CD8-positive, alpha-beta T cell (primary cell): ENCODE measurements at places on chromosomes 5 and 9. TPM values are rescaled to one million over a fixed set of nuclear protein-coding genes. Genes with fewer than 3 reads are reported as not detected.

DNA sequence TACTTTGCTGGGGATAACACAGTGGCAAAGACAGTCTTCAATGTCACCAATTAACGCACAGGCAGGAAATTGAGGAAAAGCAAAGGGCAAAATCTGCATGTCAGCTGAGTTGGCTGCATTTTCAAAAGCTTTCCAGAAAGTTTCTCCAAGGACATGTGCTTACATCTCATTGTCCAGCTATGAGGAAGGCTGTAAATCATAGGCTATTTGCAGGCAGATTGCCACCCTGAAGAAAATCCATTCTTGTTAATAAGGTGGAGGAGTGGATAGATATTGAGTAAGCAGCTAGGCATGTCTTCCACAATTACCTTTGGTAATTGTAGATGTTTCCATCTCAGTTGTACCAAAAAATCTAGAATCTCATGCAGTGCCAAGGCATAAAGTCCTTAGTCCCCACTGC lies 278.0 kb upstream of the NUDT12 start:
- DNase-seq = no peak

DNA sequence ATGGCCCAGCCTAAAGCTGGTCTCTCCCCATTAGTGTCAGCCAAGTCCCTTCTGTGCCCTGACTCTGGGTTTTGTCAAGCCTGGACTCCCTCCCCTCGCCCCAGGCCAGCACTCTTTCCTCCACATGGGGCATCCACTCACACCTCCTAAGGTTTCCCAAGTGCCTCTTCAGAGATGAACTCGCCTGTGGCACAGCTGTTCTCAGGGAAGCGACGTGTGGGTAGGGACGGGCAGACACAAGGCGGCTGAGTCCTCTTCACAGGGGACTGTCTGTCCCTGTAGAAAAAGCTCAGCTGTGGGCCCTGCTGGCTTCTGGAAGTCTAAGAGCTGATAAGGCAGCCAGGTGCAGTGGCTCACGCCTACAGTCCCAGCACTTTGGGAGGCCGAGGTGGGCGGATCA lies 78.5 kb downstream of the CACNA1B start:
- no peak for DNase-seq

DNA sequence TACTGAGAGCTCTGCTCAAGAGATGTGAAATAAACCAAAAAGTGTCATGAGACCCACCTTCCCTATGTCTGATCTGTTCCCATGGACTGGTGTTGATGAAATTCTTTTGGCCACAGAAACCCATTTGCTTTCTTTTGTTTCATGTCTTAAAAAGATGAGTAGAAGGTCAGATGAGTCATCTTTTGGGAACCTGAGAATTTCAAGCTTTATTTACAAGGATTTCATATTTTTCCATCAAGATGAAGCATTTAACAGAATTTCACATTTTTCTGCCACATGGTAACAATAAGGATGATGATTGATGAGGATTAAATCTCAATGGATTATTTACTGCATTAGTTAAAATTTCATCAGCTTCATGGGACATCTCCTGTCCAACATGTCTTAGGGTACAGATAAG lies 337.8 kb downstream of the DEPDC1B start:
- DNase-seq = no peak

DNA sequence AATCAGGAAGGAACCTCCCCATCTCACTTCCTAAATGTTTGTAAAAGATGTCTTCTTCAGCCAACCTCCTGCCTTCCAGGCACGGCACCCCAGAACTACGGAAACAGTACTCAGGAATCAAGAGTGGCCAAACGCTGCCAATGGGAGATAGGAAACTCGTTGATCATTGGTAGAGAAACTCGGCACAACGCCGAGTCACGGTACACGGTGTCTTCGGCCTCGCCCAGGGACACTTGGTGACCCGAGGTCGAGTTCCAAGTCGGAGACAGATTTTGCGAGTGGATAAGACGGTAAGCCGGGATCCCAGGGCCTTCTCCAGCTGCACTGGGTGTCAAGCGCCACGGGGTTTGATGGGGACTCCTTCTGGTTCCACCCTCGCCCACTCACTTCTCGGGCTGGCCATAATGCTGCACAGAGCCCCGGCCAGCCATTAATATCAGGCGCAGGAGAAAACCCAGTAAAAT lies 343 bp downstream of the KIAA0825 start:
- DNase-seq = no peak

GRCh38 chr5:109479260-109479860 lies 69.6 kb upstream of the PJA2 start:
- DNase-seq = no peak

GRCh38 chr5:158544388-158545339 lies 555.1 kb downstream of the EBF1 start:
- DNase-seq = peak; percentile 18

DNA sequence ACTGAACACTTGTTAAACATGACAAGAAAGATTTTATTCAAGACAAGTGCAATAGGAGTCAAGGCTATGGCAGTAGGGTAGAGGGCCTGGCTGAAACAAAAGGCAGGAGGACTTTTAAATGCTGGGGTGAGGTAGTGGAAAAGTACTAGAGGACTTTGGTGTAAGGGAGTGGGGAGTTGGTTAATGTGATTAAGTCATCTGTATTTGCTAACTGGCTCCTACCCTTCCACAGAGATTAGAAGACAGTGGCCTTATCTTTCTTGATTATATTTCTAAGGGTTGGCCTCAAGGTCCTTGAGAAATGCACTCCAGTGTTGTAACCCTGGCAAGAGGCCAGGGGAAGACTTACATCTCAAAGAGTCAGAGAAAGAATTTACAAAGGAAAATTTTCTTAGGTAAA lies 160.2 kb upstream of the FTMT start:
- no peak for DNase-seq

DNA sequence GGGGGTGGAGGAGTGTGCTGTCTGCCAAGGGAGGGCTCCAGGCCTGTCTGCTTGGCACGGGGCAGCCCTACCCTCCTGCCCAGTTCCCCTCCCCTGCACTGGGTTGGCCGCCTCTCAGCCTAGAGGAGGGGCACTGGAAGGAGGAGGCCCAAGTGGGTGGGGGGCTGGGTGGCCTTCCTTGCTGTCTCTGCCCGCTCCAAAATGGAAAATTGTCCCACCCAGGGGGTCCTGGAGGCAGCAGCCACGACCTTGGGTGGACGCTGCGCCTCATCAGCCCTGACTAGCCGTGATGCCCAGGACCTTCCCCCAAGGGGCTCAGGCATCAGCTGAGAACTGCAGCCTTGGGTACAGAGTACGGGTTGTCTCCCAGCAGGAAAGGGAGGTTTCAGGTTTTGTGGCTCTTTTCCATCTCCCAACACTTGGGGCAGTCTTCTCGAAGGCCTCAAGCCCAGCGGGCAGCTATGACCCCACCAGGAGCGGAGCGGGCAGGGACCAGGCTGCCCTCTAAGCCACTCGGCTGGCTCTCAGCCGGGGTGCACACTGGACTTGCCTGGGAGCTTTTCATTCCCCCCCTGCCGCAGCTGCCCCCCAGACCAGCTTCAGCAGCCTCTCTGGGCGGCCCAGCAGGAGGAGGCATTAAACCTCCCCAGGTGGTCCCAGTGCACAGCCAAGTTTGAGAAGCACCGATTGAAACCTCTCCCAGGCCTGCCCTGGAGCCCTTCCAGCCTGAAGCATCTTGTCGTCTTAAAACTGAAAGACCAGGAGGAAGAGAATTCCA lies 20.6 kb downstream of the NTNG2 start:
- no peak for DNase-seq

DNA sequence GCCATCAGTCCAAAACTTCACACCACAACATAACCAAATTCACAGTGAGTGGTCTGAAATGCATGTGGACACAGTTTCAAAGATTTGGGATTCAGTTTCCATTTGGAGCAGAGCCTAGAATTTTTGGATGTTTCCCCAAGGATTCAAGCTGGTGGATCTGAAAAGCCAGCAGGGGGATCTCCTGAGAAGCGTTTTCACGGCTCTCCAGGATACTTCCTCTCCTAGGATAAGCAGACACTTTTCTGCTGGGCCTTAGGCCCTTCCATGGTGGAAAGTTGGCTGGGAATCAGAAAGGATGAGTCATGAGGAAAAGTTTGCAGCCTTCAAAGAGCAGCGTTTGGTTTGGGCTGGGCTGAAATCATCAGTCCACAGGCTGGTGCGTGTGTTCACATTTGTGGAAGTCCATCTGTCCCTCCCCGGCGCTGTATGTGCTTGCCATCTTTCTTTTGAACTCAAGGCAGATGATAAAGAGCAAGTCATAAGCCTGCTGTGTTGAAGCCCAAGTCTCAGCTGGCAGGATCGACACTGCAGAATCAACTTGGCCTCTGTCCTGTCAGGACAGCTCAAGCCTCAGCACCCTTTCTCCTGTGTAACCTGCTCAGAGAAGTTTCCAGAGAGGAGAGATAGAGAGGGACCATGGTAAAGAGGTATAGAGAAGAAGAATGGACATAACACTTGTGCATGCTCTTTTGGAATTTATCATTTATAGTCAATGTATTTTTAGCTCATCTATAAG lies 152.6 kb upstream of the MSX2 start:
- DNase-seq = no peak

- DNase-seq = no peak
Observed at GRCh38 chr9:12425878-12426864, 267.0 kb upstream of the TYRP1 start.

DNA sequence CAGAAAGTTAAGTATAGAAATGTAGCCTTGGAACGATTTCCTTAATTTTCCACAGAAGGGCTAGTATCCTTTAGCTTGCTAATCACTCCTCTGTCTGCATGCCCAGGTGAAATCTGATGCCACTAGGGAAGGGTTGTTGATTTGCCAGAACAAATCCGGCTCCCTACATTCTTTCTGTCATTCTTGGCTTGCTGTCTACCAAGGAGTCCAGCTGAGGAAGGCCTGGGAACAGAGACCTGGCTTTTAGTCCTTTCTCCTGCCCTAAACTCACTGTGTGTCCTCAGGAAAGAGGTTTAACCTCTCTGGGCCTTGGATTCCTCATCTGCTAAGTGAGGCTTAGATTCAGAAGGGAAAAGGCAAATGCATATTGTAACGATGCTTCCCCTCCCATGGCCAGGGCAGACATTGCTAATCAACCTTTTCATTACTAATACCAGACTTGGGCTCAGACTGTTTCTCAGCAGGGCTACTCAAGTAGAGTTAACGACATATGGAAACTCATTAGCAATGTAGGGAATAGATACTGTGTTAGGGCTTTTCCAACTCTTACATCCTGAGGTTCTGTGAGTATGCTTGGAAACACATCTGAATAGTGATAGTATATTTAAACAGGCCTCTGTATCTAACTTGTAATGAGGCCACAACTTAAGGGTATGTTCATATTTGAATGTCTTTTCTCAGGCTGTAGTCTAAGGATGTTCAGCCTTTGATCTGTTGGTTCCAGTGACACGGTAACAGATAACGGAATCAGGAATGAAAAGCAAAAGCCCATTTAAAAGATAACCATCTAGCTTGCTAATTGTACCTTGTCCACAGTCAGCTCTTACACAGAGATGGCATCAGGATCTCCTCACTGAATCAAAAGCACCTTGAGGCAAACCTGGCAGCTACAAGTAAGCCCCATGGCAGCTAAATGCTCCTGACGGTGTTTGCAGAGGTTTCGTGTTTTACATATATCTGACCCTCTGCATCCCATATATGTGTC lies 4.1 kb downstream of the GALNT10 start:
- DNase-seq = no peak

DNA sequence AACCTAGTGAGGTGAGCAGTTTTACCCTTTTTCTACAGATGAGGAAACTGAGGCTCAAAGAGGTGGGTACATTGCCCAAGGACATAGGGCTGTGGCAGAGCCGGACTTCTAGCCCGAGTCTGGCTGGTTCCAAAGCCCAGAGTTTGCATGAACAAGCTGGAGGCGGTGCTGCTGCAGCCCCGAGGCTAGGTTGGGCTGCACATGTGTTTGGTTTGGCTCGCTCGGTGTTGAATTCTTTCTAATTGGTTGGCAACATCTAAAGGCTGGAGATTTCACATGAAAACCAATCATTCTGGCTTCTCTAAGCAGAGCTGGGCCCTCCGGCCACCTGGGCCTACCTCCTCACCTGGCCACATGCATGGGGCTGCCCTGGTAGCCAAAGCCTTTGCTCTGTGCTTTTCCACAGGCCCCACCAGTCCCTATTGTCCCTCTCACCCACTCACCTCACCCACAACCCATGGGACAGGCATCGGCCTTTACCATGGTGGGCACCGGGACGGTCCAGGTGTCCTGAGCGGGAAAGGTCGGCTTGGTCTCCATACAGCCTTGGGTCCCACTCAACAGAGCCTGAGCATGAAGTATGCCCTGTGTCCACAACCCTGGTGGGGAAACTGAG lies 262.3 kb downstream of the NSG2 start:
- no peak for DNase-seq

GRCh38 chr9:121569266-121569648 lies 69.6 kb upstream of the GGTA1 start:
- no peak for DNase-seq

- DNase-seq = no peak
Observed at GRCh38 chr9:94014066-94014654, 59.0 kb upstream of the BARX1 start.

GRCh38 chr9:133191989-133192388 lies 17.1 kb downstream of the OBP2B start:
- no peak for DNase-seq

- no peak for DNase-seq
Observed at GRCh38 chr9:74663439-74663838, 166.3 kb downstream of the RORB start.

GRCh38 chr9:124840300-124840833 lies 12.9 kb upstream of the WDR38 start:
- DNase-seq = no peak

DNA sequence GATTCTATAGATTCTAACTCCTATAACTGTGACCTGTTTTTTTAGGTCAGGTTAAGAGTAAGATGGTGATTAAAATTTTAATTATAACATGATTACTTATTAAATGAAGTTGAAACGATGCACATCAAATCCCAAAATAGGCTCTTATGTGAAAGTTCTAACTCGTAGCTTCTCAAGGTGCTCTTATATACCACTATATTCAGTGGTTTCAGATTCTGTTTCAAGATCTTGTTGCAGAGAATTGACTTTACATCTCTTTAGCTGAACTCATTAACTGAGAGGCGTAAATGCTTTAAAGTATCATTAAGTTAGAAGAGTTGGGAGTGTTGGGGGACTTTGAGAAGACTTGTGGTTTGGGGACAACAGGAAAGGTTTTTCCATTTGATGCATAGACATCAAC lies 1399.8 kb downstream of the PTPRD start:
- DNase-seq = no peak

GRCh38 chr5:103347716-103348423 lies 89.3 kb downstream of the MACIR start:
- DNase-seq = no peak

The CAMK2A gene
- total RNA-seq = not detected

The SV2C gene
- 0.11 TPM for total RNA-seq

The ELL2 gene
- 200 TPM for total RNA-seq

The CKS2 gene
- total RNA-seq = 9.3 TPM

The CACNA1B gene
- not detected for total RNA-seq

The TRIM32 gene
- total RNA-seq = 6.8 TPM

The PPP3R2 gene
- not detected for total RNA-seq

The OR1J2 gene
- not detected for total RNA-seq
